ENCODE measurements at places on chromosomes 2 and 18. TPM values are rescaled to one million over a fixed set of nuclear protein-coding genes. Genes with fewer than 3 reads are reported as not detected.

Gene KCNS3
- total RNA-seq, result 1.5 TPM

Gene ATP8B1
- 7.9 TPM for total RNA-seq

Gene SNED1
- total RNA-seq, result 0.18 TPM

Gene REG1A
- not detected for total RNA-seq

Gene ZNF385B
- not detected for total RNA-seq

Gene GKN2
- 2.4 TPM for total RNA-seq

Gene INO80B
- total RNA-seq, result 55.7 TPM

Gene ADGRF3
- 0.23 TPM for total RNA-seq

Gene ALPI
- not detected for total RNA-seq

Gene PJVK
- total RNA-seq, result 1.3 TPM

Gene UGT1A9
- 6.0 TPM for total RNA-seq

Gene TWIST2
- 15.4 TPM for total RNA-seq

Gene RANBP2
- 23.0 TPM for total RNA-seq

Gene ADCYAP1
- total RNA-seq, result not detected

Gene SERPINB12
- total RNA-seq, result not detected

Gene RAX
- total RNA-seq, result not detected

Gene CAPN13
- 0.15 TPM for total RNA-seq

Gene RAB27B
- 10.4 TPM for total RNA-seq

Gene SMYD1
- total RNA-seq, result not detected

Gene LIMS3
- total RNA-seq, result not detected

Gene CCL20
- 7.7 TPM for total RNA-seq

Gene CCDC85A
- 0.20 TPM for total RNA-seq

Gene VWC2L
- total RNA-seq, result not detected

Gene CCDC68
- 3.8 TPM for total RNA-seq

Gene TRIM43
- total RNA-seq, result 0.07 TPM

Gene BMP10
- total RNA-seq, result not detected

Gene SIX3
- 0.58 TPM for total RNA-seq

Gene POTEJ
- not detected for total RNA-seq

Gene KIF5C
- 0.43 TPM for total RNA-seq

Gene G6PC2
- total RNA-seq, result not detected

Gene ACMSD
- total RNA-seq, result not detected

Gene SCYGR4
- not detected for total RNA-seq

Gene DYNAP
- total RNA-seq, result not detected

Gene IGFBP2
- total RNA-seq, result 88.0 TPM

Gene TMEM247
- total RNA-seq, result not detected

Gene VWA3B
- 0.26 TPM for total RNA-seq

Gene KCNK3
- 1.1 TPM for total RNA-seq

Gene MRPL30
- total RNA-seq, result 31.7 TPM

Gene RGPD6
- 7.3 TPM for total RNA-seq

Gene MYO5B
- 10.0 TPM for total RNA-seq

Gene KLHL41
- 0.37 TPM for total RNA-seq

Gene ATL2
- 56.5 TPM for total RNA-seq

Gene IL1R1
- 40.2 TPM for total RNA-seq

Gene ALK
- not detected for total RNA-seq

Gene C18orf32
- 25.8 TPM for total RNA-seq

Gene GKN1
- total RNA-seq, result 0.83 TPM

Gene AMER3
- not detected for total RNA-seq

Measured in A549 treated with CORT108297 at 1 μM for 4 hours (cell line).